ENCODE measurements at places on chromosomes 5 and 9. TPM values are rescaled to one million over a fixed set of nuclear protein-coding genes. Genes with fewer than 3 reads are reported as not detected.

The PPP1R26 gene
- total RNA-seq: 20.0 TPM

The OR1J2 gene
- not detected for total RNA-seq

The TMEM174 gene
- total RNA-seq: not detected

The CYLC2 gene
- total RNA-seq: not detected

The FYB1 gene
- total RNA-seq: 9.7 TPM
